ENCODE measurements at places on chromosomes 1 and 21.

DNA sequence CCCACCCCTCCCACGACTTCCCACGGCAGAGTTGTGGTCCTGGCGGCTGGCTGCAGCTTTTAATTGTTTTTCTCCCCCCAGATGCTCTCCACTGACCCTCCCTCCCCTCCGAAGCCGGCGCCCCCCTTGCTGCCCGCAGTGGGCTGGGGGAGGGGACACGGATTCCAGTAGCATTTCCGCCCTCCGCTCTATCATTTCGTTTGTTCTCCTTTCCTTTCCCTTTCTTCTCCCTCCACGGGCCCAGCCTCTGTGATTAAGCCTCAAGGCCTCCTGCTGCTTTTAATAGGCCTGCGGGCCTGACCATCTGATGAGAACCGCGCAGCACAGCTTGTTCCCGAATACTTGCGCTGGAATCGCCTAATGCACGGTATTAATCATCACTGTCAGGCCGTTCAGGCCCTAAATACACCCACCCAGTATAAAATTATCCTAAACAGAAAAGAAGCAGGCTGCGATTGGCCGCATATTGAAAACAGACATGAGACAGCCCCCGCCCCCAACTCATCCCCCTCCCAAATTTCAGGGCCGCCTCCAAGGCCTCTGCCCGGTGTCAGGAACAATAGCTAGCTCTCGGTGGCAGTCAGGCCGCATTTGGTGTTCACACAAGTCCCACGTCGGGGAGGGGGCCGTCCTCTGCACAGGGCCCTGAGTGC lies 102.0 kb upstream of the ARHGEF16 start:
- DNase-seq: no peak

- no peak for DNase-seq
Observed at GRCh38 chr1:202624781-202625108, 85.5 kb downstream of the SYT2 start.

DNA sequence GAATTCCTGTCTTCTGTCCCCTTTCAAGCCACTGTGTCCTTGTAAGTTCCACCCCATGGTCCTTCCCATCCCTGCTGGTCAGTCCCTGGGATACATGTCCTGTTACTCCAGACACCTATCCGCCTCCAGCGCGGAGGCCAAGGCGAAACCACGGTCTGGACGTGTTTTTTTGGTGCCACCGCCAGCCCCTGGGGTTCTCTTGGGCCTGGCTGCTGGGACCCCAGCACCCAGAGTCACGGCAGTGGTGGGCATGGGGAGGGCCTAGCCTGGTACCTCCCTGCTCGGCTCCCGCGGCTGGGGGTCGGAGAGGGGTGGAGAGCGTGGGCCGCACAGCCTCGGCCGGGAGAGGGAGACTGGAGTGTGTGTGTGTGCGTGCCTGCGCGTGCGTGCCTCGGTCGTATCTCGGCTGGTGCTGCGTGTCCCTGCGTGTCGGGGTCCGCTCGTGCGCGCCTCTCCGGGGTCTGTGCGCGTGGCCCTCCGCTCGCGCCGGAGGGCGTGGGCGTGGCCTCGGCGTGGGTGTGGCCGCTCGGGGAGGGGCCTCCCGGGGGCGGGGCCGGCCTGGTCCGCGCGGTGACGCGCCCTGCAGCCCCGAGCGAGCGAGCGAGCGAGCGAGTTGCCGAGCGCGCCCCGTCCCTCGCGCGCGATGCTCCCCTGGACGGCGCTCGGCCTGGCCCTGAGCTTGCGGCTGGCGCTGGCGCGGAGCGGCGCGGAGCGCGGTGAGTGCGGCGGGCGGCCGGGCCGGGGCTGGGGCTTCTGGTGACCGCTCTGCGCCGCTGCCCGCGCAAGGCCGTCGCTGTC lies at the start of gene VWA1:
Gene VWA1 (plus strand): TSS at position 585 of the 798 bp plus-strand sequence. CDS start 59 bp downstream, at position 644.
- DNase-seq: peak; percentile 72

DNA sequence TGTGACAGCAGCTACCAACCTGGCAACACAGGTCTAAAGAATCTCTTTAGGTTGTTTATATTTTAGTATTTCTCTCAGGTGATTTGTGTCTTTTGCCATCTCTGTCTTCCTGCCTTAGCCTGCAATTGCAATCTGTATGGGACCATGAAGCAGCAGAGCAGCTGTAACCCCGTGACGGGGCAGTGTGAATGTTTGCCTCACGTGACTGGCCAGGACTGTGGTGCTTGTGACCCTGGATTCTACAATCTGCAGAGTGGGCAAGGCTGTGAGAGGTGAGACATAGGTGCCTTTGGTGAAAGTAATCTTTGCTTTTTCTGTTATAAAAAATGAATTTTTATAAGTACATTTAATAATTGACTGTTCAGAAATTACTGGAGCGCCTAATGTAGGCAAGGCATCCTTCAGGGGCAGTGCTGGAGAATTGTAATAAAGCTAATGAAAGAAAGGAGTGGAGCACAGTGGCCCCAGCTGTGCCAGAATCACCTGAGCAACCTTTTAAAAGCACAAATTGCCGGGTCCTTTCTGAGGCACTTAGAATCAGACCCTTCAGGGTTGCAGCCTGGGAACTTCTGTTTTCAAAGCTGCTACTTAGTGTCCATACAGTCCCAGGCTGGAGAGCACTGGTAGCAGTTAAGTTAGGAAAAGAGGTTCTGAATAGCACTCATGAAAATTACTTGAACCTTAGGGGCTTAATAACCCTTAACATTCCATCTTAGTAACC lies 60.6 kb upstream of the LAMC2 start:
- no peak for DNase-seq

DNA sequence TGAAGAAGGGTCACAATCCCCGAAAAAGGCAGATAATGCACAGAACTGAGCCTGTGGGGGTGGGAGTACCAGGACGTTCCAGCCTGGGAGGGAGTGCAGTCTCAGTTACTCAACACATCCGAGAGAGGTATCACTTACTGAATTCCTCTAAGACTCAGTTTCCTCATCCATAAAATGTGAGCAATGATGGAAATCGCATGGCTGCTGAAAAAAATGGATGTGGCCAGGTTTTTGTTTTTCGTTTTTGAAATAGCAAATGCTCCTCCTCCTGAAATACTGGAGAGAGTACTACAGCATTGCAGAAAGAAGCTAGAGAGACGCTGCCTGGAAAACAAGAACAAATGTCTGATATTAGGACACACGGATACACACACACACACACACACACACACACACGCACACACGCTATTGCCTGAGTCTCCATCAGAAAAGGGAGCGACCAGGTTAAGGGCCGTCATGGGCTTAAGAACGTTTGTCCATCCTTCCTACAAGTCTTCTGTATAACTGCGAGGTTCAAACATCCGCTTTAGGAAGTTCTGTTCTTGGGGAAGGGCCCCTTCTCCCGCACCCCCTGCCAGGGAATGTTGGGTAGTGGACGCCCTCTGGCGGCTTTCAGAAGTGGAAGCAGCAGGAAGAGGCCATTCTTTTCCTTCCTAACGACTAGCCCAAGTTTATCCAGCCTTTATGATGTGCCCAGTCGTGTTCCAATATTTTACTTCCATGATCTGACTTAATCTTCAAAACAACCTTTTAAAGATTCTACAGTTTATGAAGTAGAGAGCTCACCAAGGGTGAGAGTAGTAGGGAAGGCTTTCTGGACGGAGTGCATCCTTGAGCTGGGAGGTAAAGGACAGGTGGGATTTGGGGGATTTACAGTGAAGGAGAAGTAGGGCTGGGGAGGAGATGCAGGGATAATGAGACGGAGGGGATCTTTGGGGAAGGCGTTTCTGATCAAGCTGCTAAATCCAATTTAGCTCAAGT lies 699 bp upstream of the NES start:
- no peak for DNase-seq

DNA sequence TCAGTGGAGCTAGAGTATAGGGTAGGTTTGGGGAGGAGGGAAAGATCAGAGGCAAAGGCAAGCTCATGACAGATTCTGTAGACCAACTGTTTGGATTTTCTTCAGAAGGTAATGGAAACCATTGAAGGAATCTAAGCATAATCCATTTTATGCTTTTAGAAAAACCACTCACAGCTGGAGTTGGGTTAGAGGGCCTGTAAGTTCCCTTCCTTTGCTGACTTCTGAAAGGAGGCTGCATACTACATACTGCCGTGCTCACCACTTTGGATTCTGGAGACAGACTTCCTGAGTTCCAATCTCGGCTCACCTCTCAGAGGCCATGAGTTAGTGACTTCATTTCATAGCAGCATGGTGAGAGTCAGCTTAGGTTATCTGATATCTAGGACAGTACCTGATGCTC lies 6.4 kb upstream of the SYT2 start:
- no peak for DNase-seq

DNA sequence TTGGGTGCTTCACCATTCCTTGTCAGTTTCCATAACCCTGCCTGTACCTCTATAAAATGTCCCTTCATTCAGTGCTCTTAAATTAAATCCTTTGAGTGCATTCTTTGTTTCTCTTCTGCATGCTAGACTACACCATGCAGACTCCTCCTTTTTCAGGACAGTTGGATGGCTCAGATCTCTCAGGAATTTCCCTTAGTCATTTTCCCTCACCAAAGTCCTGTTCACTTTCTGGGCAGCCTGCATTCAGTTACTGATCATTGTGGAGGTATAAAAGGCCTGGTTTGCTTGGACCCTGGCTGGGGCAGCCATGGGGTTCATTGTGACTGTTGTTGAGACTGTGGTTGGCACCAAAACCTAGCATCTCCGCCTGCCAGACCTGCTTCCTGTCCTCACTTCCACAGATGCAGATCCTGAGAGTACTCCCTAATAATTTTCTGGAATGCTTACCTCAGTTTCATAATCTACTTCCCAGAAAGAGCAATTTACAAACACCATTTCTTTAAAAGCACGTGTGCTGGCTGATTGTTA lies 88.4 kb downstream of the PDE4B start:
- DNase-seq: no peak

DNA sequence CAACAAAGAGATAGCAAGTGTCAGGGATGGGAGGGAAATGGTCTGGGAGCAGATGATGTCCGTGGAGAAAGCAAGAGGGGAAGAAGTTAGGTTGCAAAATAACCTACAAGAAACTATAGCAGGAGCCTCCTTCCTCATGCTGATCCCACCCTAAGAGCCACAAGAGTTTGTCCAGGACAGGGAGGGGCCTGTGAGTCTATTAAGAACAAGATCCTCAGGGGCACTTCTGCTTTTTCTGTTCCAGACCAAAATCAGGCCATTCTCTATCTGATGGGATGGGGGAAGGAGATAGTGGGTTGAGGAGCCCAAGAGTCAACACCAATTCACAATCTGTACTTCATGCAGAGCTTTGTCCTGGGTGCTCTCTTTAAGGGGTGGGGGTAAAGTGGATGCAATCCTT lies 7.7 kb upstream of the ATP1A4 start:
- DNase-seq: no peak

DNA sequence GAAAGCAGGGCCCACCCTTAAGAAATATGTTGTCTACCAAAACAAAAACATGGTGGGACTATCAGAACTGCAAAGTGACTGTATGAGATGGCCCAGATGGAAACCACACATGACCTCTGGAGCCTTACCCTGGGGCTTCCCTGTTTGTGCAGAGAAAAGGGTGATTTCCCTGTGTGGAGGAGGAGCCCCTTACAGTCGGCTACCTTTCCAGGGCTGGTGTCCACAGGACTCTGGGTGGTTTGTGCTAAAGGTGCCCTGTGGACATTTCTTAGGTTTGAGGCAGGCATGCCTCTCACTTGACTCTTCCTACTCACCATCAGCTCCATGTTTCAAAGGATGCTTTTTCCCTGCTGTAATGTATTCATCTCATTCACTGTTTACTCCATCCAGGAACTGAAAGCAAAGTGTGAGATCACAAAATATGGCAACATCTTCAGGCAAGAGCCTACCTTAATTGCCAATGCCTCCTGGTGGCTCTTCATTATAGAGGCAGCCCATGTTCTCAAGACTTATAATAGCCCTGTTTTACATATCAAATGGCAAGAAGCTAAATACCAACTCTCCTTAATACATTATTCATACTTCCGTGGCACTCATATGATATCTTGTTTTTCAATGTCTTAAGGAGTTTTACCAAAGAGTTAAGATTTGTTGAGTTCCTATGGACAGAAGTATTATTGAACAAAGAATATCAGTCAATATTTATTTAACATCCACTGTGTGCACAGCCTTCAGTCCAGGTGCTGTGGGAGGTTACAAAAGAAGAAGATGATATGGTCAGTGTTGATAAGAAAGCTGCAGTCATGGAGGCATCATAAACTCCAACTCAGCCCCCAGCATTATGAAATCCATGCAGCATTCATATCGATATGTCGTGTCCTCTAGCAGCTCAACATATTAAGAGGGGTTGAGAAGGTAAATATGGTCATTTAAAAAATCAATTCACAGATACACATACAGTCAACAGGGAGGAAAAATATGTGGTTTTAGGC lies 15.5 kb upstream of the TFF3 start:
- DNase-seq: no peak

- no peak for DNase-seq
Observed at GRCh38 chr1:219326843-219327242, 153.2 kb downstream of the LYPLAL1 start.

DNA sequence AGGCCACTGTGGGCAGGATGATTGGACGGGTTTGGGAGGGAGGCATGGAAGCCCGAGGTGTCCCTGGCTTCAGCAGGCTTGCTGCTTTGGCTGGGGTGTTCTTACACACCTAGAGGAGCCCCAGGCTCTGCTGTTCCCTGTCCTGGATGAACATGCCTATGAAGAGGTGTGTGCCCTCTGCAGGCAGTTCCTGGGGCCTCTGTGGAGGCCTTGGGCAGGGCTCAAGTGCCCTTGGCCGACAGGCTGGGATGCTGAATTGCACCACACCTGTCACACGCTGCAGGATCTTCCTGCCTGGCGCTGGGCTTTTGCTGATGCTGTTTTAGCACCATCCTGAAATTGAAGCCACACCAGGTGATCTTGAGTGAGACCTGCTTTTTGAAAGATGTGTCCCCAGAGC lies 415.0 kb upstream of the VAMP3 start:
- no peak for DNase-seq

DNA sequence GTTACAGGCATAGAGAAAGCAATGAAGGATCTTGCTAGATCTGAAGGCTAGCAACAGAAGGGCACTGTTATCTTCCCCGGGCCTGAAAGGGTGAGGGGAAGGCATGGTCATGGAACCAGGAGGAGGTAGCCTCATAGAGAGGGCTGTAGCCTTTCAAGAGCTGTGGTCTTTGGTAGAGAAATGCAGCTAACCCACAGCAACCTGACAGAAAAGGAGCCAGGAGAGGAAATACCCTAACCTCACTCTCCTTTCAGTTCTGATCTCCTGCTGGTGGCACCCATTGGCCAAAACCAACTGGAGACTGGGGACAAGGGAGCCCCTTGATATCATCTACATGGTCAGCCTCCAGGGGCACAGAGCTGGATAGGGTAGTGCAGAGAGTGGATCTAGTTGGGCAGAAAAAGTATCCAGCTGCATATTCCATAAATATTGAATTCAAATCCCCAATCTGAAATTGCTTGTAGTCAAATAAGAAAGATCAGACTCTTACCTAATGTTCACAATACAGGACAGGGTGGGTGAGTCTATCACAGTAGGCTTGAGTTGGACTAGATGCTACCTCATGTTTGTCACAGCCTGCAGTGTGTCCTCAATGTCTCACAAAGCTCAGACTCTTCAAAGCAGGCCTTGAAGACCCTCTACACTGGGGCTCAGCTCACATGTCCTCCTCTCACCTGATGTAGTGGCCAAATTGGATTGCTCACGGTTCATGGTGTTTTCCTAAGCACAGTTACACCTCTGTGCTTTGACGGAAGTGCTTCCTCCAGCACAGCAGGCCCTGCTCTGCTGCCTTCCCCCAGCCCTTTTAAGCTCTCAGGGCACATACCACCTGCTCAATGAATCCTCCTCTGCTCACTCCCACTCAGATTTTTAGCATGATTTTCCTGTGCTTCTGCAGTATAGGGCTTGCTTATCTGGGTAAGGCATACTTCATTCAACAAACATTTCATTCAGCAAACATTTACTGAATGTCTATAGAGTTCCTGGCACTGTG lies 74.1 kb upstream of the JUN start:
- DNase-seq: peak; percentile 23
